SK-N-MC (cell line): ENCODE measurements at places on chromosomes 12 and 14.

- DNase-seq: no peak
Measured at GRCh38 chr12:28824193-28824846, 324.8 kb upstream of the FAR2 start.

- DNase-seq: no peak
Measured at GRCh38 chr12:71060426-71060825, 97.4 kb downstream of the TSPAN8 start.

DNA sequence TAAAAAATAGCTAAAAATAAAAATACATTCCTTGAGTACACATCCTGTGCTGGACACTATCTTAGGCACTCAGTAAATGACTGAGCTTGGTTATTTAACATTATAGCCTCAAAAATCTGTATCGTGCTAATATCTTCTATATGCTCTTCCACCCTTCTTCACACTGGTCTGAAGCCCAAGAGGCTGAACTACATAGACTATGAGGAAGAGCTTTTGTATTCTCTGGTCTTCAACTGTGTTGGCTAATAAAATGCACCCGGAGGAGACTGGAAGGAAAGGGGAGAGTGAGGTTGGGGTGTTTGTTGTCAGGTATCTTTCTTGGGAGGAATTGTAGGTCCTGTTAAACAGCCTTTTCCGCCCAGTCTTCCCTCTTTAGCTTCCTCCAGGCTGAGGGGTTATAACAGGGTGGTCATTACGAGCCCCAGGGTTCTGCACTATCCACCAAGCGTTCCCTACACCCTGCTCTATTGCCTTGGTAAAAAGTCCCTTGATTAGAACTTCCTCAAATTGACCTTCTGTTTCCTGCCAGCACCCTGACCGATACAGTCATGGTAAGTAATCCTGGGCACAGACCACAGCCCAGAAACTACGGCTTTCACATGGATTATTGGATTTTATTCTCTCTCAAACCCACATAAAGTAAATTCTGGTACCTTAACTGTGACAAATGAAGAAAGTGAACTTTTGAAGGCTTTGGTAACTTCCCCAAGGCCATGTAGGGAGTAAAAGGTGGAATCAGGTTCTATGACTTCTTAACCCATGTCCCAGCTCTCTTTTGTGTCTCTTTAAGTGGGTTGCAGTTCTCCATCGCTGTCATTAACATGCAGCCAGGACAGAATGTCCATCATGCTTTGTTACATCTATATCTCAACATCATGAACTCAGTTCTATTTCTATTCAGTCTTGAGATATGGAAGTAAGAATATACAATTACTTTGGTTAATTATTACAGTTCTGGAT lies 71.3 kb downstream of the PTHLH start:
- DNase-seq: no peak

DNA sequence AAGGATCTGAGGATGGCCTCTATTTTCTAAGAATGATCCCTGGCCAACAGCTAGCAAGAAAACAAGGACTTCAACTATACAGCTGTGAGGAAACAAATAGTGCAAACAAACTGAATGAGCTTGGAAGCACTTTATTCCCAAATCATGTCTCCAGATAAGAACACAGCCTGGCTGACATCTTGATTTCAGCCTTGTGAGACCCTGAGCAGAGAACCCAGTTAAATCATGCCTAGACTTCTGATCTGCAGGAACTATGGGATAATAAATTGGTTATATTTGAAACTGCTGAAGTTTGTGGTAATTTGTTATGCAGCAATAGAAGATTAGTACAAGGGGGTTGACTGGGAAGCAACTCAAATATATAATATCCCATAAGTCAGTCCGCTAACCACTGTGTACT lies 183.9 kb upstream of the BMP4 start:
- DNase-seq: no peak

DNA sequence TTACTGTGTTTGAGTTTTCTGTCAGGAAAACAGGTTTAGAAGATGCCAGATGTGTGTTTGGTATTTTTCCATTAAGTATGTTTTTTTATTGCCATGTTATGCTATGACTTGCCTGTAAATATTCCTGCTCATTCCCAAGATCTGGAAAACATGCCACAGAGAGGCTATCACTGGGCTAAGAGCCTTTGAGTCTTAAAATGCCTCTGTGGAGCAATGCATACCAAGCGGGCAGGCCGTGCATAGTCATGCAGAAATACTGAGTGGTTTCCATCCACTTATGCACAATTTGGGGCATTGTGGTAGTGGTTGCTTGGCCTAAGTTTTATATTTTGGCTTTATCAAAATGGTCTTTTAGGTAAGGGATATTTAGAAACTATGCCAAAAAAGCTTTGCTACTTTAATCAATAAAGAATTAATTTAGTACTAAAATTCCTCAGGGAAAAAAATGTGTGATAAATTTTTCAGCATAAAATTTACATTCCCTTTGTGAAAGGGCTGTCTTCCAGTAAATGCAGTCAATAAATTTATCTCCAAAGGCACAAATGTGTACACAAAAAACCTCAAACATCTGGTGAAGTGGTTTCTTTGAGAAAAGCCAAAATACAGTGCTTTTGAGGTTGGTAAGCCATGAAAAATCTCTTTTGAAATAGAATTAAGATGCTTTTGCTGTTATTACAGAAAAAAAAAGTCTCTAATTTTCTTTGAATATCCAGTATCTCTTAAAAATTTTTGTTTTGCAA lies 341.3 kb upstream of the FBXO33 start:
- peak; percentile 35 for DNase-seq

GRCh38 chr14:77868552-77869285 lies 68.8 kb downstream of the ADCK1 start:
- no peak for DNase-seq

DNA sequence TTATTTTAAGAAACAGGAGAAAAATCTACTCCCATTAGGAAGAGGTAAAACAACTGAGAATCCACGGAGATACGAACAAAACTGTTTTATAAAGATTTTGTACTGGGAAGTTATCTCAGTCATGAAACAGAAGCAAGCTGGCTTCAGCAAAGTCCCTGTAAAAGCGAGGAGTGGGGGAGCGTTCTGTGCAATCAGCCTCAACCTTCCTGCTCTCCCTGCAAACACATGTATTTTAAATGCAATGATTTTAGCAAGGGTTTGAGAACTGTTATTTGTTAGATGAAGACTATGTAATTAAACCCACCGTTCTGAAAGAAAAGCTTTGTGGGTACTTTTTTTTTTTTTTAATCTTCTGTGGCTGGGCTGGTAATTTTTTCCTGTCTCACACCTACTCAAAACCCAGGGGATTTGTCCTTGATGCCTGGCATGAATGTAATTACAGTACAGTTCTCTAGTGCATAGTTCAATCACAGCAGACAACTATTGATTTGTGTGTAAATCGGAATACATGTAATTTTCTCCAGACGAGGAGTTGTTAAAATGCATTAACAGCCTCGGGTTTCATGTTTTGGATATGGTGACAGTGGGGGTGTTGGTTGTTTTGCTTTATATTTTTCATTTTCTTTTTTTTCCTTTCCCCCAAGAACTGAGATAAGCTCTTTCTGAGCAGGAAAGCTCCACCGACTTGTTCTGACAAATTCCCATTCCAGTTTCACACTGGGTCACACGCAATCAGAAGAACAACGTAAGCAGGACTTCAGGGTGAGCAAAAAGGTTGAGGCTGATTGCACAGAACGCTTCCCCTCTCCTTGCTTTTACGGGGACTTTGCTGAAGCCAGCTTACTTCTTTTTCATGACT lies 153.6 kb downstream of the PHLDA1 start:
- no peak for DNase-seq

DNA sequence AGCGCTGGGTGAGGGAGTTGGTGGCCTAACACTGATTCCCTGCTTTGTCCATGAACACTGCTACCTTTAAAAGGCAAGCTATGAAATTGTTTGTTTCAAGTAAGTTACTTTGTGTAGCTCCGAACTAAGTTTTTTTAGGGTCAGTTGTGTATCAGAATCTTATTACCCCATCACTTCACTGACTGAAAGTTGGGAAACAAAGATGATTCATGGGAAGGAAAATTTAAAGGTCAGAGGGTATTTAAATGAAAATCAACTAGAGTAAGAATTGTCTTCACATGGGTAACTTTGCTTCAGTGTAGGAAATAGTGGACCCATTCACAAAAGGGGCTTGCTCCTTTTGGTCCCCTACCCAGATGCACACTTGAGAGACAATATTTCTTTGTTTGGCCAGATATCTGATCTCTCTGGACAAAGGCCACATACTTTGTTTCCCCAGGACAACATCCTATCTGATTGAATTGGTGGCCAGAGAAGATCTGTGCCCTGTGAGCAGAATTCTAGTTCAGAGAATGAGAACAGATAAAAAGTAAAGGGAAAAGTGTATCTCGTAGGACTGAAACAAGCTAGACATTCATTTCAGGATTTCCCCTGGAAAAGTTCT lies 53.5 kb downstream of the RAB35 start:
- DNase-seq: no peak

GRCh38 chr12:25985316-25986175 lies 27.1 kb downstream of the RASSF8 start:
- DNase-seq: no peak

GRCh38 chr12:122411537-122411936 lies 10.9 kb downstream of the CLIP1 start:
- no peak for DNase-seq
